ENCODE measurements at places on chromosomes 2 and 18.
A peak's percentile ranks its signal among the peaks of the same experiment; 100 is the strongest.

- DNase-seq = no peak
Observed at GRCh38 chr18:48785091-48785614, 165.6 kb downstream of the SMAD7 start.

- DNase-seq = no peak
Observed at GRCh38 chr18:34350778-34351177, 126.1 kb upstream of the NOL4 start.

GRCh38 chr2:197708331-197708730 lies 3.2 kb downstream of the MARS2 start:
- DNase-seq = peak; percentile 52

DNA sequence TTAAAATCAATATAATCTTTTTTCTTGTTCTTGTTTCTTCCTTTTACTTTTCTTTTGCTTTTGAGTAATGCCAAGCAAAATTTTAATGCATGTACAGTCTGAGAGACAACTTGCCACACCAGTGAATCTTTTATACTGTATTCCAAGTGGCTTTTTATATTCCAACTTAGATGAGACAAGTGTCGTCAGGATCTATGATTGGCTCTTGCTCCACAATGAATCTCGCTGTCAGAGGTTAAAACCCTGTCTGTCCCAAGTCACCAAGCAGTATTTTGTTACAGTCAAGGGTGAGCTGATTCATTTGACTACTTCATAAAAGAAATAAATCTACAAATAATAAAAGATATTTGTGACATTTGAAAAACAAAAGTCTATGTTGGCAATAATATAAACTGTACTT lies at the start of gene MSTN:
Gene MSTN, minus strand, starts transcription at position 129 of the 400 bp plus-strand sequence. CDS start 133 bp downstream, outside the sequence.
- no peak for DNase-seq

- no peak for DNase-seq
Observed at GRCh38 chr2:68018727-68019126, 44.1 kb downstream of the C1D start.

Data from GM03348 (cell line).